Sigmoid colon (tissue), 7 donors: ENCODE measurements at places on chromosomes 12 and 14.

DNA sequence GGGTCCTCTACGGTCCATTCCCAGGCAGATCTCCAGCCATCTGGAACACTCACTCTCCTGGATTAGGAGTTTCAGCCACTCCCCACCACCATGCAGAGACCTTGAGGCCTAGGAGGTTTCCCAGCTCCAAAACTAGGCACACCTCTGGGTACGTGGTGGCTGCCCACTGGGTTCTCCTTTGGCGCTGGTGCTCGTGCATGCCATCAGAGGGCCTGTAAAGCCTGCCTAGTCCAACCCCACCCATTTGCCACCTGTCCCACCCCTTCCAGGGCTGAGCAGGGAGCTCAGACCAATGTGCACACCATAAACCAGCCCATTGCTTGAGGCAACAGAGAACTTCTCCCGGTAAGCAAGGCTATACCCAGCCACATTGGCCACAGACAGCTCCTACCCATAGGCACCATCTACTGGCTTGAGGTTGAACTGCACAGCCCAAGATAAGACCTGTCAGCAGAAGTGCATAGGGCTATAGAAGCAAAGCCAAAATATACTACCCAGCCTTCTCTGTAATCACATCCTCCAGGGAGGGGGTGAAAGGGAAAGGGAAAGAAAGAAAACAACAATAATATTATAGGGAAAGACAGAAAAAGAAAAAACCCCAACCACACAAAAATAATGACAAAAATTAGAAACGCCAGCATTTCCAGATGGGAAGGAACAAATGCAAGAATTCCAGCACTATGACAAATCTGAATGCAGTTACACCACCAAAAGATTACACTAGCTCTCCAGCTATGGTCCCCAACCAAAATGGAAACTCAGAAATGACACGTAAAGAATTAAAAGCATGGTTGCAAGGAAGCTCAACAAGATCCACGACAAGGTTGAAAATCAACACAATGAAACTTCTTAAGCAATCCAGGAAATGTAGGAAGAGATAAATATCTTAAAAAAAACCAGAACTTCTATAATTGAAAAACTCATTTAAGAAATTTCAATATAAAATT is 111.9 kb upstream of the CCDC175 start:
- H3K27ac ChIP-seq = no peak overlapping the region
- no peaks in the 10 kb centered on the region for H3K4me1 ChIP-seq

- no peak for DNase-seq
- H3K36me3 ChIP-seq = no peaks in the 10 kb centered on the region
- peaks cover 18% of the 10 kb centered on the region for H3K4me1 ChIP-seq
- H3K4me3 ChIP-seq = peak overlapping the region; percentile 57
These were observed 1.5 kb downstream of the FBLN5 start for GRCh38 chr14:91945751-91946621.

- no peaks in the 10 kb centered on the region for H3K27me3 ChIP-seq
- no peak for DNase-seq
- H3K27ac ChIP-seq = no peak overlapping the region
- no peak overlapping the region for H3K4me3 ChIP-seq
These were observed 479.0 kb upstream of the SYT1 start for GRCh38 chr12:78385541-78385940.

GRCh38 chr14:71932229-71932981 is at the start of gene RGS6:
RGS6 (plus strand) TSS chr14:71932429.
- H3K27me3 ChIP-seq = peaks cover 12% of the 10 kb centered on the region
- H3K4me1 ChIP-seq = peaks cover 13% of the 10 kb centered on the region
- no peaks in the 10 kb centered on the region for H3K36me3 ChIP-seq
- no peak within 1 kb of the TSS for H3K27ac ChIP-seq
- DNase-seq = no peak

DNA sequence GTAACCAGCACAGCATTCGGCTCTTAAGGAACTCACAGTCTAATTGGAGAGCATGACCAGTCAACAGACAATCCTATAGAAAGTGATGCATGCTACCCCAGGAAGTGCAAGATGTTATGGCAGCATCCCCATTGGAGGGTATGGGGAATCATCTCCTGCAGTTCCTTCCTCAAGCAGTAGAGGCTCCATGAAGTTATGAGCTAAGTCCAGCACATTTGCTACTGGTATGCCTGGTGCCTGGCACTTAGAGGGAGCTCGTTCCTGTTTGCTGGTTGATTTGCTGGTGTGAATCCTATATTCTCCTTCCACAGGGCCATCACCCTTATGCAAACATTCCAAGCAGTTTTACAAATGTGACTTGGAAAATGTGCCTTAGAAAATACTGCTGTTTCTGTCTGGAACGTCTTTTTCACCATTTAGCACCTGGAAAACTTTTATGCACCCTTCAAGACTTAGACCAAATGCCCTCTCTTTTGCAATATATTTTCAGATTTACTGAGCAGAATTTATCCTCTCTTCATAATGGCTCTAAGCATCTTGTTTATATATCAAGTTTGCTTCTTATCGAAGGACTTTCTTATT is 136.1 kb upstream of the WSCD2 start:
- H3K27ac ChIP-seq = no peak overlapping the region
- H3K27me3 ChIP-seq = no peaks in the 10 kb centered on the region
- H3K4me1 ChIP-seq = no peaks in the 10 kb centered on the region
- H3K4me3 ChIP-seq = no peak overlapping the region

- H3K36me3 ChIP-seq = no peaks in the 10 kb centered on the region
- DNase-seq = no peak
- H3K4me3 ChIP-seq = no peak overlapping the region
- H3K4me1 ChIP-seq = peaks cover 27% of the 10 kb centered on the region
- H3K27ac ChIP-seq = no peak overlapping the region
- H3K27me3 ChIP-seq = no peaks in the 10 kb centered on the region
These were observed 15.4 kb upstream of the YY1 start for GRCh38 chr14:100223332-100224201.

- no peak overlapping the region for H3K4me3 ChIP-seq
- no peaks in the 10 kb centered on the region for H3K36me3 ChIP-seq
- H3K27ac ChIP-seq = no peak overlapping the region
- no peaks in the 10 kb centered on the region for H3K4me1 ChIP-seq
- H3K27me3 ChIP-seq = no peaks in the 10 kb centered on the region
- DNase-seq = no peak
These were observed 73.9 kb downstream of the SYT1 start for GRCh38 chr12:78938341-78939084.

- H3K27ac ChIP-seq = no peak overlapping the region
- peaks cover 4% of the 10 kb centered on the region for H3K4me1 ChIP-seq
- no peak overlapping the region for H3K4me3 ChIP-seq
- H3K36me3 ChIP-seq = no peaks in the 10 kb centered on the region
- DNase-seq = no peak
These were observed 68.2 kb downstream of the FBXW8 start for GRCh38 chr12:116978791-116979508.

- H3K4me3 ChIP-seq = peak overlapping the region; percentile 79
- no peak for DNase-seq
- H3K36me3 ChIP-seq = no peaks in the 10 kb centered on the region
- H3K27me3 ChIP-seq = no peaks in the 10 kb centered on the region
- H3K4me1 ChIP-seq = peaks cover 31% of the 10 kb centered on the region
These were observed 1.4 kb upstream of the M6PR start for GRCh38 chr12:8950702-8951478.

DNA sequence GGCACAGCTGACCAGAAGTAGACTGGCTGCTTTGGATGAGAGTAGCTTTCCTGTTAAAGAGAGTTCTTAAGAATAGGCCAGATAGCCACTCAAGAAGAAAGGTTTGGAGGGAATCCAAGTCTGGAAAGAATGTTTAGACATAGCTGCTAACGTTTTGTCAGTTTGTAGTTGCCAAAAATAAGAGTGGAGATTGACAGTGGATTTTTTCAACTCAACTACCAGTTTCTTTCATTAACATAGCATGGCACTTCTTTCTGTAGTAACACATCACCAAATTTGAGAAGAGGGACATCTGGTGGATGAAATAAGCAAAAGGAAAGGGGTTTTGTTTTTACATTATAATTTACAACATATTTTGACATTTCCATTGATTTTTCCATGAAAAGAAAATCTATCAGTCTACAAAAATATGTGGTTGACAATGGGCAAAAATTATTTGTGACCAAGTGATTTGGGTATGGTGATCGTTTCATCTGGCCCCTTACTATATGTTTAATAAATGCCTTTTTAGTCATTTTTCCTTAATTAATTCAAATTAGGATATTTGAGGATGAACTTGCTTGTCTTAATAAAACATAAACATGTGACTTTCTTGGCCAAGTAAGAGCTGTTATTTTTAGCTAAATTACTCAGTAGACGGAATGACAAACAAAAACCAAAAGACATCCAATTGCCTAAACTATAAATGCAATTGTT is 71.1 kb downstream of the PTPRR start:
- H3K4me3 ChIP-seq = no peak overlapping the region
- DNase-seq = no peak
- H3K27me3 ChIP-seq = no peaks in the 10 kb centered on the region
- no peak overlapping the region for H3K27ac ChIP-seq

DNA sequence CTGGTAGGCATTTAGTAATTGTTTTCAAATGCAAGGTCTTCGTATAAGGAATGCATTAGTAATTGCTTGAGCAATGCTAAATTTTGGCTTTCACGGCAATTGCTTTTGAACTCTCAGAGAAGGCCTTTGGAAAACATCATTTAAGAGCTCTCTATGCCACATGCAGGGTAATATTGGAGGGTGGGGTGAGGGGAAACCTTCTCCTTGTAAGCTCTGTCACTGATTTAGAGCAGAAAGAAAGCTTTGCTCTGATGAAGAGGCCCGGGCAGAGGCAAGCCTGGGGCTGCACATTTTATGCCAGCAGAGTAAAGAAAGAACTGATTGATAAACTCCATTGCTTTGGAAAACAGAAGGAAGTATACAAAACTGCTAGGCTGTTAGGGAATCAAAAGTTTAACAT is 70.9 kb downstream of the TRIM9 start:
- no peak overlapping the region for H3K4me3 ChIP-seq
- H3K36me3 ChIP-seq = no peaks in the 10 kb centered on the region
- DNase-seq = no peak
- no peaks in the 10 kb centered on the region for H3K27me3 ChIP-seq

DNA sequence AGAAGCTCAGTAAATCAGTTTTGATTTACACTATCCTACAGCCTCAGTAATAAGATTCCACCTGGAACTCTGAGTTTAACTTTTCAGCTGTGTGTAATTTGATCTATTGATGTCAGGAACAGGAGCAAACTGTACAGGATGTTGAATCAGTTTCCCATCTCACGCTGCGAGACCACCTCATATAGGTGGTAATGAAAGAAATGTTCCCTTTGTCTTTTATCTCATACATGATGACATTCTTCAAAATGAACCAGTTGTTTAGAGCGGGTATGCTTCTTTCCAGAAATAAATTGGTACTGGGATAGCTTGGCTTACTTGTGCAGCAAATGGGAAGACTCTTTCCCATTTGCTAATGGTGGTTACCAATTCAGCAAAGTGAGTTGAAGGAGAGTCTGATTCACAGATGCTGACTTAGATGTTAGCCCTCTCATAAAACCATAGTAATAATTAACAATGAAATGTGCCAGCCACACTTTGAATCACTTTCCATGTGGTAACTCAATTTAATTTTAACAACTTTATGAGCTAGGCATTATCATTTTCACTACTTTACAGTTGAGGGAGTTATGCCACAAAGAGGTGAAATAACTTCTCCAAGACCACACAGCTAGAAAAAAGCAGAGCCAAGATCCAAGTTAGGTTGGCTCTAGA is 251.5 kb downstream of the PAWR start:
- no peaks in the 10 kb centered on the region for H3K36me3 ChIP-seq
- no peak for DNase-seq
- peak overlapping the region; percentile 23 for H3K27ac ChIP-seq
- no peaks in the 10 kb centered on the region for H3K27me3 ChIP-seq
- no peaks in the 10 kb centered on the region for H3K4me1 ChIP-seq
- no peak overlapping the region for H3K4me3 ChIP-seq

DNA sequence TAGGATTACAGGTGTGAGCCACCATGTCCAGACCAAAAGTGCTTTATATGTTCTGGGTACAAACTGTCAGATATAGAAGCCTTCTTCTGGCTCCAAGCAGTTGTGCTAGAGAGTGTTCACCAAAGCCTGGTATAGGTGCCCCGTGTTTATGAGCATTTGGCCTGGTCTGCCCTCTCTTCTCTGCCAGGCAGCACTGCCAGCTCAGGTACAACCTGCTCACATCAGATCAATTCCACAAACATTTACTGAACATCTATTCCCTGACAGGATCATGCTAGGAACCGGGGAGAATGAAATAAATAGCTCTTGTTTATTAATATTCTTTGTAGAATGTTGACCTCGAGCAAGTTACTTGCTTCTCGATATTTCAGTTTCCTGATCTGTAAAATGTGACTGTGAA is 20.0 kb upstream of the SOCS2 start:
- H3K27ac ChIP-seq = no peak overlapping the region
- no peak overlapping the region for H3K4me3 ChIP-seq

- H3K27ac ChIP-seq = no peak overlapping the region
- DNase-seq = no peak
- no peaks in the 10 kb centered on the region for H3K4me1 ChIP-seq
- no peaks in the 10 kb centered on the region for H3K36me3 ChIP-seq
These were observed 248.6 kb upstream of the KRR1 start for GRCh38 chr12:75759842-75760572.

DNA sequence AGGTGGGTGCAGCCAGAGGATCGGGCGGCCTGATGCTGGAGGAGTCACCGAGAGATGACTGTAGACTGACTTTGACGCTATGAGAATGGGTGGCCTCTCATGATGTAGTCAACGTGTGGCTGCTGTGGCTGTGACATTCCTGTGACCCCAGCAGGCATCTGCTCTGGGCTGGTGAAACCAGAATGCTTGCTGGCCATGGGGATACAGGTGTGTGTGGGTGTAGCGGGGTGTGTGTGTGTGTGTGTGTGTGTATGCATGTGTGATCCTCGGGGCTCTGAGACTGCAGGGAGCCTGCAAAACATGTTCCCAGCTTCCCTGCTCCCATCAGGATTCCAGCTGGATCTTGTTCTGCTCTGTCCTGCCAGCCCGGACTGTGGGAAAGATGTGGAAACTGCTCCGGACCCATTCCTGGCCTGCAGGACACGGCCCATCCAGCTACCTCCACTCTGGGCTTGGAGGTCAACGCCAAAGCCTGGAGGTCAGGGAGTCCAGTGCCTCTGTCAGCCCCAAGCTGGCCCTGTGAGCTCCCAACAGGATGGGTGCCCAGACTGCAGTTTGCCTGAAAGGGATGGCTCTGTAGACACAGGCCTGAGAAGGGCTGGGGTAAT is 18.8 kb upstream of the HHIPL1 start:
- peaks cover 5% of the 10 kb centered on the region for H3K4me1 ChIP-seq
- no peaks in the 10 kb centered on the region for H3K36me3 ChIP-seq
- H3K4me3 ChIP-seq = no peak overlapping the region
